ENCODE measurements at places on chromosomes 4 and X.
A peak's percentile ranks its signal among the peaks of the same experiment; 100 is the strongest.

- DNase-seq = no peak
These were observed 2629.2 kb downstream of the PCDH7 start for GRCh38 chr4:33349376-33349775.

DNA sequence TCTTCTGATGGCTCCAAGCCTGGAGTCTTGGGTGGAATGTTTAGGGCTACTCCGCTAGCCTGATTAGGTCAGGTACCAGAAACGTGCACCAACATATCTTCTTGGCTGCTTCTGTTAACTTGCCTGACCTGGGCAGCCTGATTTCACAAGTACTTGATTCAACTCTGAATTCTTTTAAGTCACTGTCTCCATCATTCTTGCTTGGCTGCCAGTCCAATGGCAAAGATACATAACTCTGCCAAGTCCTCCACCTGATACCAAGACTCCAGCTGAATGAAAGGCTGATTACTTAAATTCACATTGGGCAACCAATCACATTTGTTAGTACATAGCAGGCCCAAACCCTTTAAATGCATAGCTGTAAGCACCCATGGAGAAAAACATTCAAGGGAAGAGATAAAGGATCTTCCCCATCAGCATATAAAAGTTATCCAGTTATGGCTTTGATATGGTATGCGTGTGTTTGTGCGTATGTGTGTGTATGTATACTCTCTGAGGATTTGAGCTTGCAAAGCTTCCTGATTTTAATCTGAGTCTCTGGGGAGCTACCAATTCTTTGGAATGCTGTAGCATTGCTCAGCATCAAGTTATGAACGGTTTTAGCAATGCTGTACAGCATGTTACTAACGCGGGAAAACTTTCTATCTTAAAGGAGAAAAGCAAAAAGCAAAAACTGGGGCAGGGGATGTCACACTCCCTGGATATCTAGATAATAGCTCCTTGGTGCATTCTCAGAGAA is 917.2 kb downstream of the DMD start:
- DNase-seq = no peak

DNA sequence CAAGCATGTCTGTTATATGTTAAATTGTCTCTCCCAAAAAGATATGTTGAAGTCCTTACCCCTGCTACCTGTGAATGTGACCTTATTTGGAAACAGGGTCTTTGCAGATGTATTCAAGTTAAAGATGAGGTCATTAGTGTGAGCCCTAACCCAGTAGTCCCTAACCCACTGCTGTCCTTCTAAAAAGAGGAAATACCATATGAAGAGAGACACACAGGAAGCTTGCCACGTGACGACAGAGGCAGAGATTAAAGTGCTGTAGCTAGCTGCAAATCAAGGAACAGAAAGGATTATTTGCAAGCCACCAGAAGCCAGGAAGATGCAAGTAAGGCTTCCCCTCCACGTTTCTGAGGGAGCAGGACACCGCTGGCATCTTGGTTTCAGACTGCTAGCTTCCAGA is 150.1 kb downstream of the HNRNPD start:
- no peak for DNase-seq

GRCh38 chrX:29665532-29665931 is 549.8 kb upstream of the MAGEB2 start:
- DNase-seq = no peak

DNA sequence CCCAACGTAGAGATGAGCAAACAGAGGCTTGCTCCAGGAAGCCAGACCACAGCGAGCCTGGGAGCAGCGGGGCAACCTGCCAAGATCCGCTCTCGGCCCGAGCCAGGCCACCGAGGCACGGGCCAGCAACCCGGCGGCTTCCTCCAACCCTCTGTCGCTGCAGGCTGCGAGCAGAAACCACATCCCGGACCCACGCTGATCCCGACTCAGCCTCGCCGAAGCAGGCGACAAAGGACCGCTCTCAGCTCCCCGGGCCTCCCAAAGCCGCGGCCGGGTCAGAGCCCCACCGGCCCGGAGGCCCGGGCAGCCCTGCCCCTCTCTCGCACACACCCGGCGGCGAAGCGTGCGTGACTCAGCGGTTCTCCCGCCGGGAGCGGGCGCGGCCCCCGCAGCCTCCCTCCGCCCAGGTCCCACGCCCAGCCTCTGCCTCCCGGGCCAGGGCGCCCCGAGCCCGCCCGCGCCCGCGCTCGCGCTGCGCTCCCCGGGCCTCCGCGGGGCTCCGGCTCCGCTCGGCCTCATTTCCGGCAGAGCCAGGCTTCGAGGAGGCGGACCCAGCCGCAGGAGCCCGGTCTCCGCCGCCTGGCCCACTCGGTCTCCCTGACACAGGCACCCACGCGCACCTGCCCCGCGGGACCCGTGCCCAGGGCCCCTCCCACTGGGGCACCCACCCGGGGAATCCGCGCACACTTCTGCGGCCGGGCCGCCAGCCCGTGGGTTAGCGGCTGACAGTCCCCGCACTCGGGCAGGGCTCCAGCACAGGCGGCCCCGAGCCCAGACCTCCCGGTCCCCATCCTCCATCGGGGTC is 1.7 kb downstream of the PPP2R2C start:
- peak; percentile 73 for DNase-seq

DNA sequence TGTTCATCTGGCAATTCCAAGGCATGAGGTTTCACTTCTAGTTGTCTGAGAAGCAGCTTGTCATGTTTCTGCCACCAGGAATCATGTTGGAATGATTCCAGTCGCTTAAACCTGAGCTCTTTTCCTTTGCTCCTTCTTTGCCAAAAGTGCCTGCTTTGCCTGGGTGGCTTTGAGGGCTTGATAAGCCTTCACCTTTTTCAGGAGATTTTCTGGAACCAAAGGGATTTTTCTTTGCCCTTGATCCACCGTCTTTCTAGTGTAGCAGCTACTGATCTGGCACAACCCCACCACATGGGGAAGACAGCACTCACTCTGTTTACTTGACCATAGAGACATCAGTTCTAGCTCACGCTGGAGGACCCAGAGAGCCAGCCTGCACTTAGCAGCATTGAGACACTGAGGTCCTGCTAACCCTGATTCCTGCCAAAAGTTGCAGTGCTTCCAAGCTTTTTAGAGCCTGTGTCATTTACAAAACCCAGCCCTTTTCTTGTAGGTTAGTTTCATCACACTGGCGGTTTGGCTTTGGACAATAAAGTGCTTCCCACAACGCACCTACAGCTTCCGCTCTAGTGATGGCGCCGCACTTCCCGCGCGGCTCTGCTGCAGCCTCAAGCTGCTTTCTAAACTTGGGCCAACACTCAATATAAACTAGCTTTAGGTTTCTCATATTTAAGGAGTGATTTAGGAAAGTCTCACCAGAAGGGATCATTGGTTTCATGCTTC is 7.3 kb upstream of the CCNI start:
- no peak for DNase-seq

DNA sequence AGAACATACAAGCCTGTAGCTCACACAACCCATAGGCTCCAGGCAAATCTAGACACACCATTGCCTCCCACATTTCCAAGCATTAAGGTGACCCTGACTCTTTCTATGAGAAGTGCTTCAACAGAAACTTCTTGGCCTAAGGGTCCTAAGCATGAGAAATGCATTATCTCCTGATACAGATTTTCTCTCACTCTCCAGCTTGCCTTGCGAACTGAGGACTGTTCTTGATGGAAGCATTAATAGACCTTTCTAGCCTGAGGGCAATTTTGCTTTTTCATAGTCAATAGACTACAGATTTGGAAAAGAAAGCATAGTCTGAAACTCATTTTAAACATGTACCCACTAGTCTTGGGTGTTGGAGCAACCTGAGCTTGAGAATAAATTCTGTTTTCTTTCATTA is 1801.3 kb upstream of the PCDH7 start:
- DNase-seq = no peak

DNA sequence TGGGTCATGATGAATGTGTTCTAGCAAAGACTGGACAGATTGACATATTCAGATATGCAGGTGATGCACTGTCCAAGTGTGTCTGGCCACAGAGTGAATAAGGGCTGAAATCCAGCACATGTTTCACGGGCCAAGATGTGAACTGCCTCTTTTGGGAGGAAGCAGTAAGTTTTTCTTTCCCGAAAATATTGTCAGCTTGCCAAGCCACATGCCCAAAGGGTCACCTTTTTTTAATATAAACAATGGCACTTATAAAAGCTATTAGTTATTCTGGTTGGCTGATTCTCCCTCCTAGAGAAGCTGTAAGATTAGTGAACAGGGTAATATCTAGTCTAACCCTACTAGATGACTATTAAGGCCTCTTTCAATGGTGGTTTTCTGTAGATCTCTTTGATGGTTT is 1.5 kb upstream of the EDNRA start:
- DNase-seq = no peak

DNA sequence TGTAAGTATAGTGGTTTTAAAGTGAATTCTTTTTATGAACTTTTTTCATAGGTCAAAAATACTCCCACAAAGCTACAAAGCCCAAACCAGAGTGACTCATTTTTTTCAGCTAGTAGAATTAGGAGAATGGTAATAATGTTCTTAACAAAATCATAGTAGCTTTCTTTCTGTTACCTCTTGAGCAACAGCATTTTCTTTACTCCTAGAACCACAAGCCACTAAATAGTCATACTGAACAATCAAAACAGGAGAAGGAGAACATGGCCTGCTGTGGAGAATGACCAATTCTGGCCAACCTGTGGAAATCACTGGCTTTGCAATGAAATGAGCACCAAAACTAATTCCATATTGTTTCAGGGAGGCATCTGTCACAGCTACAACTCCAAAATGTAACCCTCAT is 112.9 kb downstream of the AMMECR1 start:
- DNase-seq = no peak

- DNase-seq = no peak
These were observed 48.5 kb upstream of the PABPC1L2A start for GRCh38 chrX:73127700-73128241.

DNA sequence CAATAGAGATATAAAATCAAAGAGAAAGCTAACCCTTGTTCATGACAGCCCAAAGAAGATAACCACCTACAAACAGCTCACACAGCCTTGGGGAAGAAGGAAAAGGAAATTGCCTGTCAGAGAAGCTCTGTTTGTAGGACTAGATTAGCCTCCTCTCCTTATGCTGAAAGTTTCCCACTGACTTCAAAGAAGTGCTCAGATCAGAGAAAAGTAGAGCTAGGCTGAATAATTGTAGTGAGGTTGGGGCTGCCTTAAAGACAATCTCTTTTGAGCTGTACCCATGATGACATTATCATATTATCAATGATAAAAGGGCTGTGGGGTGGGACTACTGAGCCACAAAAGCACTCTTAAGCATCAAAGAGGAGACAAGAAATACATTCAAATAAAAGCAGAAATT is 223.0 kb upstream of the GALNT7 start:
- DNase-seq = no peak

DNA sequence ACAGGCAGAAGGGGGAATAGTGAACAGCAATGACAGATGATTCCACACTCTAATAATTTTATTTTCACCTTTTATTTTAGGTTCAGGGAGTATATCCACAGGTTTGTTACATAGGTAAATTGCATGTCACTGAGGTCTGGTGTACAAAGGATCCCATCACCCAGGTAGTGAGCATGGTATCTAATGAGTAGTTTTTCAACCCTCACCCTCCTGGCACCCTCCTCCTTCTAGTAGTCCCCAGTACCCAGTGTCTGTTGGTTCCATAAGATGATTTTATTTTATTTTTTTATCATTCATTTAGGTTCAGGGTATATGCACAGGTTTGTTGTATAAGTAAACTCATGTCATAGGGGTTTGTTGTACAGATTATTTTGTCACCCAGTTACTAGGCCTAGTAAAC is 58.6 kb upstream of the UGT8 start:
- no peak for DNase-seq

- peak; percentile 40 for DNase-seq
These were observed 57.2 kb downstream of the IRF2 start for GRCh38 chr4:184416913-184417734.

DNA sequence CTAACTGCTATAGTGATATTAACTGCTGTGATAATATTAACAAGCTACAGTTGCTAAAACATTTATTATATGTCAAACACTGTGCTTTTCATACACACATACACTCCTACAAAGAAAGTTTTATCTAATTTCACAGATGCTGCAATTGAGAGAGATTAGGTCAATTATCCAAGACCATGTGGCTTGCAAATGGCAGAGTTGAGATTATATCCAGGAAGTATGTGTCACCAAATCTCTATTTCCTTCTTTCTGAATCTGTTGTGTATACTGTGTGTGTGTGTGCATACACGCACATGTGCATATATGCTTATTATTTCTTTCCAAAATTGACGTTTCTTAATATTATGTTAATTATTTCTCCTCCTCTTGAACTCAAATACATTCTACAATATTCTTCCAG is 775.9 kb upstream of the FTHL17 start:
- no peak for DNase-seq

- DNase-seq = no peak
These were observed 1371.4 kb downstream of the ADGRL3 start for GRCh38 chr4:62571494-62571893.

GRCh38 chrX:14509325-14510057 is 19.8 kb upstream of the GLRA2 start:
- no peak for DNase-seq

DNA sequence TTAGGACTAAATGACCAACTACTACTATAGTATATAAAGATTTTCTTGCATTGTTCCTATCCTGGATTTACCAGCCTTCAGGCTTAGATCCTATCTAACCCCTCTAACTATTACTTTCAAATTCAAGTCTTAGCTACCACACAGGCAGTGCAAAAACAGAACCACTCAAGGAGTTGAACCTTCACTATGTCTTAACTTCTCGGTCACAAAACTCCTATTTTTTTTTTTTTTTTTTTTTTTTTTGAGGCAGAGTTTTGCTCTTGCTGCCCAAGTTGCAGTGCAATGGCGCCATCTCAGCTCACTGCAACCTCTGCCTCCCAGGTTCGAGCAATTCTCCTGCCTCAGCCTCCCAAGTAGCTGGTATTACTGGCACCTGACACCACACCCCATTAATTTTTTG is 6.3 kb upstream of the FAM200B start:
- DNase-seq = no peak

GRCh38 chrX:22043872-22044271 is 11.7 kb downstream of the PHEX start:
- DNase-seq = no peak

GRCh38 chrX:14590693-14591424 is 61.5 kb downstream of the GLRA2 start:
- no peak for DNase-seq

- DNase-seq = no peak
These were observed 70.8 kb downstream of the LUZP4 start for GRCh38 chrX:115360220-115360781.

DNA sequence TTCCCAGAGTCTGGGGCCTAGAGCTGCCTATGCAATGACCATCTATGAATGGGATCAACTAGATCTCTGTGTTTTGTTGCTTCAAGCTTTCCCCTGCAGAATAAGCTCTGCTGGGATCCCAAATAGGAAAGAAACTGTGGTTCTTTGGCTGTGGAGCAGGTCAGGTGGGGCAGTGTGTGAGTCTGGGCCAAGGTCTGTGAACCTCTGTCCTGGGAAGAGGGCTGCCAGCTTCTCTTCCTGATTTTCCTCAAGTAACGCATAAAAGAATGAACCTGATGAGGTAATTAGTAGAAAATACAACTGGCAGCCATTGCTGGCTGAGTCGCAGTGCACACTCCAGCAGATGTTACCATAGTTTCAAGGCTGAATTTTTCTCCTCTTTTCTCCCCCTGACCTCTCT is 4.6 kb upstream of the PIN4 start:
- no peak for DNase-seq
